Activated T-helper 1 cell treated with anti-CD3 and anti-CD28 coated beads, Interleukin-12 subunit alpha, Interleukin-12 subunit beta, Interleukin-2, Interleukin-4 antibody, amounts not matched to agents 30 ng/mL and 10 ng/mL and 1 ng/mL, durations not matched to agents 14 hours and 24 hours and 36 hours (primary cell): ENCODE measurements at places on chromosomes 2 and 18. TPM values are rescaled to one million over a fixed set of nuclear protein-coding genes. Genes with fewer than 3 reads are reported as not detected.
A peak's percentile ranks its signal among the peaks of the same experiment; 100 is the strongest.

DNA sequence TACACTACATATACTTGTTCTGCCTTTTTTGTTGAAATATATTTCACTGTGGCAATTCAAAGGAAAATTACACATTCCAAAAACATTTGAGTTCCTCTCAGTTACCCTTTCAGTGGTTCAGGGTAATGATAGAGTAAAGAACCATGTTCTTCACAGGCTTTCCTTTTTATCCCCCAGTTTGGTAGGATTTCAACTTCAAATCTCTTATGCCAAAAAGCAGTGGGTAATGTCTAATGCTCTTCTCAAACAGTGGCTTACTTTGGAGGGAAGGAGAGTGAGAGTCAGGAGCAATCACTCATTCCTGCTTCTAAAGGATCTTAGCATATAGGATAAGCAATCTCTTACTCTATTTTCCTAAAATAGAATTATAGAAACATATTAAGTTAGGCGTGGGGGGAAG is 290.6 kb downstream of the ZEB2 start:
- no peak for DNase-seq

DNA sequence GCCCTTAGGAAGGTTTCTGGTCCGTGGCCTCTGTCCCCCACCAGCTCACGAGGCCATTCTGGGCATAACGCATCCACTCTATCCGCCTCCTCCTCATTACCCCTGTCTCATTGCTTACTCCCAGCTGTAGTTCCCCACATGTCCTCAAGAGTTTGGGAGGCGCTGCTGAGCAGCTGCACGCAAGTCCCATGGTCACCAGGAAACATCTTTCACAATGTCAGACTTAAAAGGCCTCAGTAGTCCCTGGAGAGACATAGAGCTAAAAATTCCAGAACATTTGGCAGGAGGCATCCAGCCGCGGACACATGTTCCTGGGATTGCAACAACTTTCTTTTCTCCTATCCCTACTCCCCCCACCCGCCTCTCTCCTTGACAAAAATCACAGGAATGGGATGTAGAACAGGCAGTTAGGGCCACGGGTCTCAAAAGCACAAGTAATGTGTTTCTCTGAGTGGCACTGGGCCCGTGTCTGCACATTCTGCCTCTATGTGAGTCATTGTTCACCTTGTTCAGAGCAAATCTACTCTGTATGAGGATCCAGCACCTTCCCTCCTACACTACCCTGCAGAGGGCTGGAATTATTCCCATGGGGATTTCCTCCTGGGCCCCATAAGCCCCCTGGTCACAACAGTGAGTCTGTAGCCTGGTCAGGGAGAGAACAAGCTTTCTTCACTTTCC is 8.1 kb downstream of the LBH start:
- peak; percentile 53 for DNase-seq

The CCDC74A gene
- total RNA-seq: 1.4 and 1.6 TPM in 2 replicates

DNA sequence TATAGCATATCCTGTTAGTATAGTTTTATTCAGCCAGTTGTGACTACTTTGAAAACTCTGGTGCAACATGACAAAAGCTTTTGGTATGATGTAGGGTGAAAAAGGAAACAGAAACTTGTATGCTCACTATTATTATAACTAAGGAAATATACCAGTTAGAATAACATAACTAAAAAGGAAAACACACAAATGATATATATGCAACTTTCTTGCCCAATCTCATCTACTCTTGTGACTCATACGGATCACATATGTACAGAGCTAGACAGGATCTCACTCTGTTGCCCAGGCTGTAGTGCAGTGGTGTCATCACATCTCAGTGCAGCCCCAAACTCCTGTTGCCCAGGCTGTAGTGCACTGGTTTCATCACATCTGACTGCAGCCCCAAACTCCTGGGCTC is 12.4 kb upstream of the TLK1 start:
- DNase-seq: no peak

- no peak for DNase-seq
Observed at GRCh38 chr2:171855401-171855800, 38.6 kb downstream of the SLC25A12 start.

The SERPINB4 gene
- total RNA-seq: not detected in 2 replicates

The RSAD2 gene
- total RNA-seq: 2.2 and 2.4 TPM in 2 replicates

- no peak for DNase-seq
Observed at GRCh38 chr18:78603102-78603983, 376.3 kb upstream of the SALL3 start.

DNA sequence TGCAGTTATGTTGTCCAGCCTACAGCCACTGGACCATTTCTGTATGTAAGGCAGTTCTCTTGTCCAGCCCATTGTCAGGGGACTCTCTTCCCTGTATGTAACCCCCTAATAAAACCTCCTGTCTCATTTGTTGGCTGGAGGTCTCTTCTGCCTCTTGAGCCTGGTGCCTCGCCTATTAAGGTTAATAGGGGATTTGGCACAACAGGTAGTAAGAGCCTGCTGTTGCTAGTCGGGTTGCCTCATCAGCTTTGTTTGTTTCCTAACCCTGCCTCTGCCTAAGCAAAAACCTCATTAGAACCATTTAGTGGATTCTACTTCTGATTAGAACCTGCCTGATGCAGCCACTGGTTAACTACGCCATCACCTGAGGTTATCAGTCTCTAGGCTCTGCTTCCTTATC is 62.2 kb upstream of the STPG4 start:
- no peak for DNase-seq
